Omental fat pad (tissue), 4 donors: ENCODE measurements at places on chromosomes 4 and X.

GRCh38 chr4:164438321-164438720, 315.6 kb upstream of the SMIM31 start:
- no peak for DNase-seq

GRCh38 chrX:127621780-127622179, 430.4 kb downstream of the ACTRT1 start:
- DNase-seq, result no peak

DNA sequence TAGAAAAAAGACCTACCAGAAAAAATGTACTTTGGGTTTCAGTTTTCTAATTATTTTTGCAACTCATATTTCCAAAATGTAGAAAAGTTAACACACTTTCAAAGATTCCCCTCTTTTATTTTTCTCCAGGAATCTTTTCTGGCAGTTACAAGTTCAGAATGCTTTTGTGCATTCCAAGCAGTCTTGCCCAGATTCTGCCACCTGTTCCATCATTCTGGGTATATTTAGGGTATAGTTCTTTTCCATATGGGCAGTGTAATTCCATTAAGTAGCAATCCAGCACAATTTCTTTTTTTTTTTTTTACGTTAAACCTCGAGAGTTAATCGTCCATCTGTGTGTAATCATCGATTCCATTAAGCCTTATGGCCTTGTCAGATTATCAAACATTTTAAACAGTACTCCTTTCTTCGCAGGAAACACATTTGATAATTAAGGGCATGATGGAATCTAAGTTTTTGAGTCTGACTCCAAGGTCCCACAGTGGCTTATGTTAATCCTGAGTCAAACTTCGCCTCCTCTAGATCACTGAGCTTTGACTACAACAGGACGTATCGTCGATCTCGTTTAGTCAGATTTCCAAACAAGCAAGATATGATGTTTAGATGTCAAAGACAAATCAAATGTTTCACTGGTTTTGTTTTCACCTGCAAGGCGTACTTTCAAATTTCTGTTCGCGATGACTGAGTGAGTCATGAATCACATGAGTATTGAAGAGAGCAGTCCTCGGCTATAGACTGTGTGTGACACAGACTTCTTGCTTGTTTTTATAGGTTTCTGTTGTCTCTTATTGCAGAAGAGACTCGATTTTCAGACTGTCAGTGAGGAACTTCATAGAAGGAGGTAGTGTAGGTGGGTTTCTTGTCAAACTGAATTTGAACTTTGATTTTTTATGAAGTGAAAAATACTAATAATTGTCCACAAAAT, 118.9 kb upstream of the GK2 start:
- no peak for DNase-seq

DNA sequence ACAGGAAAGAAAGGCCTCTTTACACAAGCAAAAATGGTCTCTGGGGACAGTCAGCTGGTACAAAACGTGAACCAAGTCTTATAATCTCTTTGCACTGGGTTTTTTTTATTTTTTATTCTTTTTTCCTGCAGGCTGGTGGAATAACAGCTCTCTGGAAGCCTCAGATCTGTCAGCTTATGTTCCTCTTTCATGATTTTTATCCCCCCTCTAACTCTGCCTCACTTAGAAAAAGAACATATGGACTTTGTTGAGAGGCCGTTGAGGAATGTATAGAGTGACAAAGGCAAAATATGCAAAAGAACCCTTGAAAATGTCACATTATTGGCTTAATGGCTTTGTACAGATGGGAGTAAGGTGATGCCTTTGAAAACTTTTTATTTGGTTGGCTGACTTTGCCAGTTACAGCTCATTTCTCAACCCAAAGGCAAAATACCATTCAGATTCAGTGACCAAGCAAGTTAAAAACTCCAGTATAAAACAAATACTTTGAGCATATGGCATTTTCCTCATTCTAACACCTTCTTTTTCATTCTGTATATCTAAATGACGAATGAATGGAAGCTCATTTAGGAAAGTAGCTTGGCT, 111.1 kb downstream of the RNF150 start:
- DNase-seq, result no peak

- no peak for DNase-seq
Measured at GRCh38 chrX:136380010-136380769, 79.4 kb downstream of the ADGRG4 start.

DNA sequence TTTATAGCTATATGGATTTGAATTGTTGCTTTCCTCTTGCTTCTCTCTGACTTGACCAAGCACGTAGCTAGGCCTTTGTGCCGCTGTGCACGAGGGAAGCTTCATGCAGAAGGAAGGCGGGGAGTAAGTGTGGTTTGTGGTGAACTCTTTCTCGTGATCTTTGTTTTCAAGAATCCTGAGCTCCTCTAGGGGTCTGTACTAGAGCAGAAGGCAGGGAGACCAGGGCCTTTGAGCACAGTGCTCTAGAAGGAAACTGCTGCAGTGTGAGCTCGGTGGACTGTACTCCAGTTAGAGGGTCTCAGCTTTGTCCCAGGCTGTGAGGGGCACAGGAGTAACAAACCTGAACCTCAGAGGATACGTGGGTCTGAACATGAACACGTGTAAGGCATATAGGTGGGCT, 49.0 kb downstream of the AGA start:
- no peak for DNase-seq

DNA sequence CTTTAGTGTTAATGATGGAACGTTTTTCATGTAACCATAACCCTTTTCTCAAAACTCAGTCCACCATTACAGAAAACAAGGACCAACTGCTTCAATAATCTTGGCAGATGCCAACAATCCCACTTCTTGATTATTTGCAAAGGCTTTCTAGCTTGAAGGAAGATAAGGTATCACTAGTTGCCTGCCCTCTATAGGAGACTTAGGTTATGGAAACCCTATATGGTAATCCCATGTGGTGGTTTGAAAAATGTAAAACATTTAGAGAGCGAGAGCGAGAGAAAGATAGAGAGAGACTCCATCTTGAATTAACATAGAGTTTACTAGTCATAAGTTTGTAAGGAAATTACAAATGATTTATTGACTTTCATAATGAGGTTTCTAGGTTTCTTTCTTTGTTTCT, 1627.5 kb upstream of the TENM3 start:
- no peak for DNase-seq

DNA sequence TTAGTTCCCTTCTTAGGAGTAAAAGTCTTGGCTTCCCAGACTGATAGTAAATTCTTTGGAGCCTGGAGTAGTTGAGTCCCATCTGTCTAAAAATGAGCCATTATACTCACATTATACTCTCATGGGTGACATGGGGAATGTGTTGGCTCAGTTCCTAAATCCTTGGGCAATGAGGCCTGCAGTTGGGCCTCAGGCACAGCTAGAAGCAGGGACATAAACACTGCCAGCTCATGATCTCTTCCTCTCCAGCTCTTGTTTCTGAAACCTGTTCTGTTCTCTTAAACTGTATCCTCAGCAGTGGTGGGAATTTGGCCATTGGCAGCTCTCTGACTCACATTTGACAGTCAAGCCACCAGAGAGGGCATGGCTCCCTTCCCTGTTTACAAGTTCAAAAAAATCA, 212.5 kb downstream of the SPATA18 start:
- DNase-seq, result no peak
